GM04503 (cell line): ENCODE measurements at places on chromosomes 7 and 10.

- no peak for DNase-seq
Observed at GRCh38 chr7:107233174-107233573, 64.4 kb downstream of the HBP1 start.

DNA sequence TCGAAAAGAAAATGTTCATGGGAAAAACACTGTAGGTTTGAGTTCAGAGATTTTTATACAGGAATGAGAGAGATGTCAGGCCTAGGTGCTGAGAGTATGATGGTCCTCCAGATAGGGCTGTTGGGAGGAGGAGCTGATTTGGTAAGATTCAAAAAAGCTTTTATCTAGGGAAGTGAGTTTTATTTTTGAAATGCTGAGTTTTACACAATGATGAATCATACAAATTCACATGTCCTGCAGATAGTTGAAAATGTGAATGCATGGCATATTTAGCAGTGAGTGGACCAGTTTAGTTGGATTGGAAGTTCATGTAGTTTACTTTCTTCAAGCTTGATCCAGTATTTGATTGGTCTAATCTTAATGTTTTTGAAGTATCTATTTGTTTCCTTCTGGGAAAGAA lies 154.8 kb downstream of the LRRC4 start:
- peak; percentile 46 for DNase-seq

- no peak for DNase-seq
Observed at GRCh38 chr10:33746836-33747268, 412.4 kb upstream of the NRP1 start.

DNA sequence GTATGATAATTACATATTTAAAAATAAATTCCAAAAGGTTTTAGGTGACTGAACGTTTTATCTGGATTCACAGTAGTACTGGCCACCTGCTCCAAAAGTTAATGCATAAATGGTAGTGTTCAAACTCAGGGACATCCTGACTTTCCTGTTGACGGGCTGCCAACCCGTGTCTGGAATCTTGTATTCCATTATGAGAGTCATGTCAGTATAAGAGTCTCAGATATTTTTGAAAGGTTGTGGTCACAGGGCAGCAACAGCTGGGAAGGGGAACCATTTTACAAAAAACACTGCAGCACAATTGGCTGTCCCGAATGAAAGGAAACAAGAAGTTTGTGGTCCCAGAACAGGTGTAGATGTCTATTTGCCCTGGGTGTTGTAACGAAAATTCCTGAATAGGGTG lies 2.8 kb downstream of the TDRD1 start:
- DNase-seq: no peak

DNA sequence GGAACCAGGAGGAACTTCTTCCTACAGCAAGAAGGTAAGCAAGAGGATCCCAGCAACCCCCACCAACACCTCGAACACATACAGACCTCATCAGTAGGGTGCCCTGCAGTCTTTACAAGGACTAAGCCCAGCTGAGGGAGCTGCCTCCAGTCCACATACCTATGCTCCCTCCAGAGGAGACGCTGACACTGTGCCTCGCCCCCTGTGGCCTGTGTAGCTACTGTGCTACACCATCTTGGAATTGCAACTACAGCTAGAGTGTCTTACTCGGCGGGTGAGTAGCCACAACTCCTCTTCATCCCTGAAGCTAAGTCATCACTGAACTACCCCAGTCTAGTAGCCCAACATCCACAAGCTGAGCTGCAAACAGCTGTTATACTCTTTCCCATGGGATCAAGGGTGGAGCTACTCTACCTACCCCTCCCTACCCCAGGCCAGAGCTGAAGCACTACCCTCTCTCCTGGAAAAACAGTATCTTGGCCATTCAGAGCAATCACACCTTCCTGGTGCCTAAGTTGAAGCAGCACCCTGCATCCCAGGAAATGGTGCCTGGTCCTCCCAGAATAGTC lies 42.2 kb upstream of the CAMK2B start:
- DNase-seq: no peak

DNA sequence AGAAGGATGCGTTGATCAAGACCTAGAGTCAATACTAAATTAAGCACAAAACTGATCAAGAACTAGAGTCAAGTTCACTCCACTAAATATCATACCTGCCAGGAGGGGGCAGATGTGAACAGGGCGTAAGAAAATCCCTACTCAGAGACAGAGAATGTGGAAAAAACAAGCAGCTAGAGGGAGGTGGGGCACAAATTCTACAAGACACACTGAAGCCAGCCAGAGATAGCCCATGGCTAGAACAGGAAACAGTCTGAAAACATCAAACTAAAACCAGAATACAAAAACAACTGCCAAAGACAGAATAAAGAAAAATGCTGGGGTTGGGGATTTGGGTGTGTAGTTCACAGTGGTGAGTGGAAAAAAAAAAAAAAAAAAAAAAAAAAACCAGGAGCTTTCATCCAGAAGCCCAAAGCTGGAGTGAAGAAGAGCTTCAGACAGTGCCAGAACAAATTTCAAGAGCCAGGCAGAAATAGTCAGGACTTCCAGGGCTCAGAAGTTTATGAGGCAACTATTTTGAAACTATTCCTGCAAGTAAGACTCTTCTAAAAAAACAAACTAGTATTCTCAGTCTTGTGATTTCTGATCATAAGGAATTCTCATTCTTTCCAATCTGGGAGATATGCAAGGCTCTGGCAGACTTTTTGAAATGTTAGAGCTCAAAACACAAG lies 118.3 kb downstream of the CCDC71L start:
- peak; percentile 71 for DNase-seq

DNA sequence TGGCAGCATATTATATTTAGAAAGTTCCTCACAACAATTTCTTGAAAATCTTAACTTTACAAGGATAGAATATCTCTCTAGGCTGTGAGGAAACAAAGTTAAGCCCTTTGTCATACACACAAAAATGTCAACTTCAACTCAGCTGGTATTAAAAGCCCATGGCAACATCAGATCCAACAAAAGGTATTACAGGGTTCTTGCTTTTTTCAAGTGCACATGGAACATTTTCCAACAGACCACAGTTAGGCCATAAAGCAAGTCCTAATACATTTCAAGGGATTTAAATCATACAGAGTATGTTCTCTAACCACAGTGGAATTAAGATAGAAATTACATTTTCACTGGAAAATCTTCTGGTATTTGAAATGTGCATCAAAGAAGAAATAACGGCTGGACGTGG lies 71.9 kb upstream of the OIT3 start:
- no peak for DNase-seq

DNA sequence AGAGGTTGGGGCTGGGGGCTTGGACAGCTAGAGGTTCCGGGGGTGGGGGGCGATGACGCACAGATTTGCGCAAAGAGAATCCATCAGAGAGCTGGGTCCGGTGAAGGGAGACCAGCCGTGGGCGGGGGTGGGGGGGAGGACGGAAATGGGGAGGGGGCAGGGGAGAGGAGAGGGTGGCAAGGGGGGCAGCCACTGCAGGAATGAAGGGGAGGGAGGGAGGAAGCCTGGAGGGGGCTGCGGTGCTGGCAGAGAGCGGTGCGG lies 1.2 kb upstream of the VGF start:
- DNase-seq: no peak

DNA sequence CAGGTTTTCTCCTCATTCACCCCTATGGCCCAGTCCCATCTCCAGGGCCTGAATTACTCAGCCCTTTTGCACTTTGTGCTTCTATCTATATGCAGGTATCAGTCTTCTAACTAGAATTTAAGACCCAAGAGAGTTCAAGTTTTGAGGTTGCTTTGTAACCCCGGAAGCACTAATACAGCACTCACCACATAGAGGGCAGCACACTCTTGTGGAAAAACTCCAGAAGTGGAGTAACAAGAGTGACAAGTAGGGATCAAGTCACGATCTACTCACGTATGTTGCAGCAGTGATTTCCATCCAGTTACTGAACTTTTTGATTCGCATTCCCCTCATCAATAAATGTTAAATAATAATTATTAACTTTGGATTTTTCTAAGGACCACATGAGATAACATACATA lies 151.0 kb downstream of the CHCHD3 start:
- DNase-seq: no peak

GRCh38 chr7:142519079-142520078 lies 229.9 kb upstream of the PRSS1 start:
- no peak for DNase-seq

GRCh38 chr7:95840953-95841950 lies 68.9 kb downstream of the DYNC1I1 start:
- no peak for DNase-seq

- DNase-seq: no peak
Observed at GRCh38 chr10:73581918-73582317, 9.2 kb downstream of the USP54 start.

DNA sequence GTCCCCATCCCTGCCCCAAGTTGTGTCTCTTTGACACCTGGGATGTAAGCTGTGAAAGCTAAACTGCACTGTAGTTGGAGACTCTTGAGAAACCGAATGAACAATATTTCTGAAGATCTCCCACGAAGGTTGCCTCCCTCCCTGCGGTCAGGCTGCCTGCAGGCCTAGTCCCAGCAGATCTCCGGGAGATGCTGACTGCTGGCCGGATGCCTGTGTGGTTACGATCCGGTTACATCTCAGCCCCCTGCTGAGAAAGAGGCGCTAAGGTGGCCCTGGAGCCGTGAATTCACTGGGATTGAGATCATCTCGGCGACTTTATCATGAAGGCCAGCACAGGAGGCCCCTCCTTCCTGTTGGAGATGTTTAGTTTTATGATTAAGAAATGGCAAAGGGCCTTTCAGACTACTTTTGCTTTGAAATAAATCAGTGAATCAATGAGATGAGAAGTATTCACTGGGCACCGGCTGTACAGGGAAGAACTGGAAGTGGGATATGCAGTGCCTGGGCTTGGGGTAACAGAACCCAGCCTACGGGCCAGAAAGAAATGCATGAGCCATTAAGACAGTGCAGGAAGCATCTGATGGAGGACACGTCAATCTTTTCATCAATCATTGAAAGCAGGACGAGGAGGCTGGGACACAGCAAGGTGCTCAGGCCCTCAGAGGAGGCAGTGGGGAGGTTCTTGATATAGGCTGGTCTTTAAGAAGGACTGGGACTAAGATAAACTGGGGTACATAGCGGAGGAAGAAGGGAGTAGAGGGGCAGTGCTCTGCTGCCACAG lies 177.6 kb downstream of the PRKAG2 start:
- no peak for DNase-seq

GRCh38 chr7:15016315-15016667 lies 113.7 kb upstream of the DGKB start:
- no peak for DNase-seq

GRCh38 chr7:80187727-80188126 lies 53.1 kb downstream of the GNAI1 start:
- DNase-seq: no peak

- DNase-seq: no peak
Observed at GRCh38 chr7:42624471-42624870, 287.4 kb downstream of the C7orf25 start.
